ENCODE measurements at places on chromosomes 16 and 17.

- no peak for DNase-seq
Measured at GRCh38 chr16:25449802-25450201, 192.2 kb upstream of the ZKSCAN2 start.

GRCh38 chr16:58211846-58212245, 13.9 kb upstream of the CSNK2A2 start:
- no peak for DNase-seq

GRCh38 chr16:58333985-58334384, 39.2 kb upstream of the PRSS54 start:
- DNase-seq: no peak

- DNase-seq: no peak
Measured at GRCh38 chr16:83624429-83625120, 183.2 kb upstream of the HSBP1 start.

- no peak for DNase-seq
Measured at GRCh38 chr17:32936186-32936893, 8.4 kb downstream of the TMEM98 start.

- no peak for DNase-seq
Measured at GRCh38 chr17:71500761-71501555, 619.9 kb upstream of the SOX9 start.
